ENCODE measurements at places on chromosomes 5 and 9.

DNA sequence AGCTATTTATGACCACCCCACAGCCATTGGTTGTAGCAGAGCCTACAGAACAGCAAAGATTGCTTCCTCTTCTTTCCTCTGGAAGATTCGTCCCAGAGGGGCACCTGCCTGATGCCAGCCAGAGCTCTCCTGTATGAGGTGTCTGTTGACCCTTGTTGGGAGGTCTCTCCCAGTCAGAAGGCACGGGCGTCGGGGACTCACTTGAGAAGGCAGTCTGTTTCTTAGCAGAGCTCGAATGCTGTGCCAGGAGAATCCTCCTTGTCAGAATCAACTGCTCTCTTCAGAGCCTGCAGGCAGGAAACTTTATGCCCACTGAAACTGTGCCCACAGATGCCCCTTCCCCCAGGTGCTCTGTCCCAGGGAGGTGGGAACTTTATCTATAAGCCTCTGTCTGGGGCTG, 479.5 kb upstream of the IZUMO3 start:
- DNase-seq: no peak

DNA sequence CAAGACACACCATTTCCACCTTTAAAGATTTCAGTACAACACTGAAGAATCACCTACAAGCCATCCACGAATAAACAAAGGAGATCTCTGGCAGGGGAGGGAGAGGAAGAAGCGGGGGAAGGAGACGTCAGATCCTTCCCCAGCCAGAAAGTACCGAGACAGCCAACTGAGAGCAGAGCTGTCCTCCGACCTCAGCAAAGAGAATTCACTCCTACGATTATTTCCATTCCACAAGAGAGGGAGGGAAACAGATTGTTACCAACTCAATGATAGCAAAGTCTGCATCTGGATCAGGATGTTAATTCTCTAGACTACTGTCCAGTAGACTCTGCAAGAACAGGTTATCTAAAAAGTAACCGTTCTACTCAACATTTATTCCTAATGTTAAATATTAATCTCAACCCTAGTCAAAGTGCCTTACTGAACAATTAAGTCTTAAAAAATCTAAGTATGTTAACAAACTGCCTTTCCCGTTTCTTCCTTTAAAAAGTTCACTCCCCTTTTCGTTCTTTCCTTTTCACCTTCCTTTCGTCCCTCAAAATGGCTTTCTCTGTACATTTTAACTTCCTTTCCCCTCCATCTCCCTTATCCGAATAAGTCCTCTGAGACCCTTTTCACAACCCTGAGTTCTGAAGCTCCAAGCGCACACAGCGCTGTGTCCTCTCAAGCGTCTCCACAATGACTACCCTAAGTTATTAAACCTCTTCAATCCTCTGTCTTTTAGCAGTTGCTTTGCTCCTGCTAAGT, 1.4 kb downstream of the CHD1 start:
- no peak for DNase-seq

- DNase-seq: no peak
Measured at GRCh38 chr5:170363671-170364070, 25.5 kb downstream of the KCNMB1 start.

DNA sequence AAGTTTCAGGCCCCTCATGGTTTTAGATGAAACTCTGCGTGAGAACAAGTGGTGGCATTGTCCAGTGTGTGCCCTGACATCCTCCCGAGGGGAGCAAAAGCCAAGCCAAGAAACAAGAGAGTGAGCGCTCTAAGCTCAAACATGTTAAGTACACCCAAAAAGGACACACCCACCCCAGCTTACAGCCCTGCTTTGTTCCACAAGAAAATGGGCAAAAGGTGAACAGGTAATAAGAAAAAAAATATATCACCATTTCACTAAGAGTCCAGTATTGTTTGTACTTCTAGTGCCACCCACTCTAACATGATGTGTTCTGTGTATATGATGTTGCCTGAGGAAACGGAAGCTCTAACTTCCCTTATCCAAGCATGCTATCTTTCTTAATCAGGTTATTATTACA, 278.2 kb downstream of the SLIT3 start:
- DNase-seq: no peak

GRCh38 chr5:166962461-166962860, 1329.0 kb upstream of the WWC1 start:
- no peak for DNase-seq

- DNase-seq: no peak
Measured at GRCh38 chr5:36756848-36757247, 119.7 kb upstream of the NIPBL start.

GRCh38 chr5:125696762-125697161, 726.4 kb upstream of the GRAMD2B start:
- DNase-seq: no peak

Data from aorta (tissue), 5 donors.